ENCODE measurements at places on chromosomes 4 and X.

DNA sequence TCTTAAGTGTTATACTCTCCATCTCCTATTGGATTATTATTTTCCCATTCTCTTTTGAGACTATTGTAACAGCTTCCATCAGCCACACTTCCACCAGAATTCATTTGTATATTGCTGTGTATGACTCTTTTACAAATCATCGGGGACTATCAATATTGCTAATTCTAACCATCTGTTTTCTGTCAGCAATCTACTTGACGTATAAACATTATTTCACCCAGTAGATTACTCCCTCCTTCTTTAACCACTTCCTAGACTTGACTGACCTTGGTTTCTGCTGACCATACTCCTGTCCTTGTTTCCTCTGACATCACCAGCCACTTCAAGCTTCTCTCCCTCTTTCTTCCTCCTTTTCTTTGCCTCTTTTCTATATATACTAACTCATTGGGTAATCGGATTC is 402.9 kb downstream of the PCDH18 start:
- no peak for DNase-seq

DNA sequence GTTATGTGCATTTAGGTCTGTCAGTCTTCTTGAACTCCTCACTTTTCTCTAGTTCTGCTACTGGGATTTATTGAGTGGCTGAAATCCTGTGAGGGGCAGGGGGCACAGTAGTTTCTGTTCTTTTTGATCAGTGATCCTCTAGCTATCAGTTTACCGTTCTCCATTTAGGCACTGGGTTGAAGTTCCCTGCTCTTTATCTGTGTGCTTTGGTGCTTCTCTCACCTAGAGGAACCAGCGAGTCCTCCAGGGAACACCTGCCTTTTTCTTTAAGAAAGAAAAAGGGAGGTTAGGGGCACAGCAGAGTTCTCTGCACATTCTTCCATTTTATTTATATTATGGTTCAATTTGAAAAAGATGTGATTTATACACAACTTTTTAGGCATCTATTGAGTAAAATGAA is 503.0 kb upstream of the AGA start:
- DNase-seq, result no peak

DNA sequence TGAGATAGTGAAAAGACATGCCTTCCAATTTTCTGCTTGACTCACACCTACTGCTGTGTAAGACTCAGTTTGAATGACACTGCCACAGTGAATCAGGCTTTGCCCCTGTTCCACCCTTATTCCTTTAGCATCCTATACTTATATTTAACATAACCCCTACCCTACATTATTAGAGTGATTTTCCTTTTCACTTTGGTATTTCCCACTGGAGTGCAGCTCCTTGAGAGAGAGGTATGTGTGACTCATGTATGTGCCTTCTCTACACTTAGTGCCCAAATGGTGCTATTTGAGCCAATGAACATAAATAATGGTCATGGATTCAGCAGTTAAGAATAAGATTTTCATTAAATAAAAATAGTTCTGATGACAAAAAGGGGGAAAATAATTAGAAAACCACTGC is 69.5 kb downstream of the RRAGB start:
- DNase-seq, result no peak

- DNase-seq, result no peak
Observed at GRCh38 chr4:54677416-54677815, 19.7 kb downstream of the KIT start.

GRCh38 chrX:20498851-20499635 is 232.3 kb upstream of the RPS6KA3 start:
- no peak for DNase-seq

DNA sequence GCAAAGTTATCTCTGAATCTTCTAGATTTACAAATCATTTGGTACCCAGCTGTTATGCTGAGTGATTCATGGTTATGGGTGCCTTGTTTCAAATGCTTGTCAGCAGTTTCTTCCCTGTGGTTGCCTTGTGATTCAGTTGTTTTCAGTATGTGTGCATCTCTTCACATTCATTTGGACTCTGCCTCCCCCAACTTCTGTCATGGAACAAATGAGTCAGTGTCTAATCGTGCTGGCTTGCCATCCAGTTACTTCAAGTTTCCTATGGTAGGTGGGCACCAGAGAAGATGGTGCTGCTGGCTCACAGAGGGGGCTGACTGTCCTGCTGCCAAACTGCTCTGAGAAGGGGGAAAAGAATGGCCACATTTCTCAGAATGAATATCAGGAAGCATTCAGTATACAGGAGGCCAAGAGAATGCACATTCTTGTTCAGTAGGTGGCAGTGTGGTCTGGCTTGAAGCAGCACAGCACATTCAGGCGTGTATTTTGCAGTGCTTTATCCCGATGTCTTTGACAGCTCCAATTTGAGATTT is 260.9 kb downstream of the GLUD2 start:
- peak; percentile 23 for DNase-seq

GRCh38 chrX:1592470-1593142 is 1.2 kb downstream of the AKAP17A start:
- no peak for DNase-seq

DNA sequence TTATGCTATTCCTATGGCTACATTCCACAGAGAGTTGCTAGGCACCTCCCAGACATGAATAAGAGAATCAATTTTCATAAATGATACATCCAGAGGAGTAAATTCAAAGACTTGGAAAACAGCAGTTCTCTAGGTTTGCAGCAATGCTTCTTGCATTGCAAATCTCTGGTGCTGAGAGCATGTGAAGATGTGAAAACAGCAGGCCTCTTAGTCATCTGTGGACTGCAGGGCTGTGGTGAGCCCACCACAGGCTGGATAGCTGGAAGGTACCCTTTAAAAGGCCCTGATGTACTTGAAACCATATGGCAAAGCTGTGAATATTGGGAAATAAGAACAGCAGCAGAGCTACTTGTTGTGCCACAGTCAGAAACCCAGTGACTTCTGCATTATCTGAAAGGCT is 2135.9 kb downstream of the ARAP2 start:
- DNase-seq, result no peak

DNA sequence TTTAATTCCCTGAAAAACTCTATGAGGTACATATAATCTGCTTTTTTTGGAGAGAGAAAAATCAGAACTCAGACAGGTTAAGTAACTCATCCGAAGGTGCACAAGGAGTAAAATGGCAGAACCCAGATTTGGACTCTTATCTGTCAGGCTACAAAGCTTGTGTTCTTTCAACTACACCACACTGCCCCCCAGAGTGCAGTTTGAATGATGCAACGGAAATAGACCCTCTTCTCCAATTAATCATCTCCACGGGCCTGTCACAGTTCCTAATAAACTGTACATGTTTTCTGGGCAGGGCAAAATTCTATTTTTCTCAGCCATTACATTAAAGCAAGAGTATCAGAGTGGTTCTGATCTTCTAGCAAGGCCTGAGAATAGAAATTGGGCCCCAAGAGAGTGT is 35.3 kb upstream of the DCX start:
- no peak for DNase-seq

GRCh38 chrX:74536832-74537371 is 77.5 kb downstream of the RLIM start:
- DNase-seq, result no peak

DNA sequence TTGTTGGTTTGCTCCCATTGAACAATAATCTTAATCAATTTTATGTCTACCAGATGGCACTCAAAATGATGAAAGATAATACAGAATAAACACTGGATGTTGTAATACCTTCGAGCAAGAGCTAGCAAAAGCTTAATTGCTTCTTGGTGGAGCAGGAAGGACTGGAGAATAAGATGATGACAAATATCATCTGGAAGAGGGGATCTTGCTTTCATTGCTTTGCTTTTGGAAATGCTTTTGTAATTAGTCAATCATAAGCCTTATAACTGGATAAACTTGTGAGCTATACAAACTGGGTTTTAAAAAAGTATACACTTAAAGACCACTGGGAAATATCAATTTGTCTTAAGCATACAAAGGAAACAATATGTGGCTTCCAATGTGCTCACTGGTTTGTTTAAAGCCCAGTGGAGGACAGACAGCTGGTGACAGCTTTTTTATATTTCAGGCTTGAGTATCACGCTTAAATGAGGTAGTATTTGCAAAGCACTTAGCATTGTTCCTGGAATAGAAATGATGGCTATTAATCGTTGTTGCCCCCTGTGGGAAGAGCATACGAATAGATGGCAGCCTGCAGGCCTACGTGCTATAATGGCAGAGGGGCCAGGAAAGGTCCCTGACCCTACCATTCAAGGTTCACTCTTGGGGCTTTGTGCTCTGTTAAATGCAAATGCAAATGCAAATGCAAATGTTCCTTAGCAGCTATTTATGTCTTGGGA is 61.2 kb downstream of the TMEM150C start:
- no peak for DNase-seq

GRCh38 chr4:43550981-43551627 is 658.6 kb downstream of the GRXCR1 start:
- no peak for DNase-seq

DNA sequence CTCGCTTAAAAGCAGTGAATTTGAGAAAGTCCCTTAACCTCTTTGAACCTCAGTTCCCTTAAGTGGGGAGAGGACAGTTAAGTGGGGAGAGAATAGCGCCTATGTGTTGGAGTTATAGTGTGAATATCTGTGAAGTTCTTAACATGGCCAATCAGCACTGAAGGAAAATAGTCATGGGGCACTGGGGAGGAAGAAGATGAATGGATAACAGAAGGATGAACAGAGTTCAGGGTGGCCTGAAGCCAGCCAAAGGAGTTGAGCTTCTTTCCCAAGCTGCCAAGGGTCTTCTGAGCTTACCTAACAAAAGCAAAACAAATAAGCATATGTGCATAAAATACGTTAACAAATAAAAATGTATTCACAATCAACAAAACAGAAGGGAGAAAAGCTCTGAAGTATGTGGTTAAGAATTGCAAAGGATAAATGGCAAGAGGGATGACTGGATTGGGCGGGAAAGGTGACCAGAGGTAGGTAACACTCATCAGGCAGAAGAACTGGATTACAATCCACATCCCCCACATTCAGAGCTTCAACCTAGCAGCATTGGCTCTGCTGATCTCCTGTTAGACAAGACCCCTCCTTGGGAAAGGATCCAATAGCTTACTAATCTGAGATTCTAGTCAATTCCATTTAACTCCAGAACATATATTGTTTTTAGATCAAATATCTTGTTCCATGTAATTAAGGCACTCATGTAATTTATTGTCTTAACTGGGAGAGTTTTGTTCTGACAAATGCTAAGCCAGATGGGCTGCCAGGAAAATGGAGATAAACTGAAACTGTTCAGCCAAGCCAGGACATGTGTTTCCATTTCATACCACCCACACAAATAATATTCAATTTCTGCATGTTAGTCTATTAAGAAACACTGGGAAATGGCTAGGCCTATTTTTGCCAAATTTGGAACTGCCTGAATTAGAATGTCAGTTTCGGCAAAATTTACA is 221.2 kb downstream of the LDB2 start:
- no peak for DNase-seq

DNA sequence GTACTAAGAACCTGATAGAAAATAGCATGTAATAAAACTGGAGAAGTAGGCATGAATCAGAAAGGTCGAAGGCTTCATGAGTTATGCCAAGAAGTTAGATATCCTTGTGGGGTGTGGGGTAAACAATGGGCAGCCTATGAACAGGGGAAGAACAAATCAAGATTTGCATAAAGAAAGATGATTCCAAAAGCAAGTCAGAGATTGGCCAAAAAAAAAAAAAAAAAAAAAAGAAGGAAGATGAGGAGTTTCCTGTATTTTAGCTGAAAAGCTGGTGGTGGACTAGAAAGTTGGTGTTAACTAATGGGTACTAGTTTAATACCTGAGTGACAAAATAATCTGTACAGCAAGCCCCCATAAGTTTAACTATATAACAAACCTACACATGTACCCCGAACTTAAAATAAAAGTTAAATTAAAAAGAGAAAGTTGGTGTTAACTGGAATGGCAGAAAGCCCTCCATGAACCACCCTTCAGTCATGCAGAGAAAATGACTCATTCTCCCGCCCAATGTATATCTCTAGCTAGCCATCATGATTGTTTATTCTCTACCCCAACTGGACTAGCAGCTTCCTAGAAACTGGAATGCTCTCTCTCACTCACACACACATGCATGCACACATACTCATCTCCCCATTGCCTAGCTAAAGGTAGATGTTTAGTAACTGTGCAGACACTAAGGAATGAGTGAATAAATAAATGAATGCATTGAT is 41.7 kb downstream of the ATP11C start:
- DNase-seq, result peak; percentile 16

GRCh38 chrX:96835660-96836289 is 47.9 kb upstream of the RPA4 start:
- DNase-seq, result no peak

- DNase-seq, result no peak
Observed at GRCh38 chr4:44425614-44426208, 22.9 kb downstream of the KCTD8 start.

GRCh38 chr4:21102667-21103066 is 402.4 kb downstream of the PACRGL start:
- no peak for DNase-seq

- no peak for DNase-seq
Observed at GRCh38 chr4:109969087-109969486, 56.4 kb downstream of the EGF start.

DNA sequence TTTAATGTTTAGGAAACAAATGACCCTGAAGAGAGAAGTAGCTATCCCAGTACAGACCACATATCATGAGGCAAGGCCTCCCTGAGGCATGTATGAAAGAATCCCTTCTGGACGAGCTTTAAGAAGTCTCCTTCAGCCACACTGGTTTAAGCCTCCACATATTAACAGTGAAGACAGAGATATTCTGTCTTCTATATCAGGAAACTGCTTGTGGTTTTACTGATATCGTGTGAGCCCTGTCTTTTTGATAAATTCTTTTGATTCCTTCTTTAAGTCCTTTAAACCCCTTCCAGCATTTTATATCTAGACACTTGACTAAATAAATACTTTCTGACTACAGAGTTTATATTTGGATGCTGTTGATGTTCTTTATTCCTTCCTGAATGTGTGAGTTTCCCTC is 45.9 kb upstream of the GPC4 start:
- DNase-seq, result no peak

GRCh38 chr4:84498935-84499623 is at the start of gene NKX6-1:
NKX6-1 (minus strand) TSS chr4:84499292; CDS start chr4:84498228, 1,064 bp downstream.
- DNase-seq, result peak; percentile 94

GRCh38 chrX:13938051-13938828 is 91.5 kb downstream of the GEMIN8 start:
- DNase-seq, result no peak

DNA sequence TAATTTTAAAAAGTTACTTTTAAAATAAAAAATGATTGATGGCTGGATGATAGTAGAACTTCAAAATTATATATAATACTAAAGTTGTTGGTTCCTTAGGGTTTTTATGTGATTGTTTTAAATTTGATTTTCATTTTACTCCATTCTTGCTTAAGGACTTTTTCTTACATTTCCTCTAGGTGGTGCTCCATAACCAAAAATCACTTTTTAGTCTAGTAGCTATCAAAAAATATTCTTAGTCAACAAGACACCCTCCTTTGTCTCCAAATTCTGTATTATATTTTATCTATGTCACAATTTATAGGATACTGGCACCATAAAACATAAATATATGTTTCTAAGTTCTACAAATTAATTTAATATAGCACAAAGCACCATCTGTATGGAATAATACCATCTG is 67.2 kb upstream of the BRWD3 start:
- DNase-seq, result no peak

GRCh38 chr4:128930051-128930450 is 120.6 kb downstream of the JADE1 start:
- DNase-seq, result no peak

Data from H54 (cell line).